Chondrocyte (in vitro differentiated cells): ENCODE measurements at places on chromosomes 2 and 18.

GRCh38 chr2:143530758-143531157 is 401.5 kb downstream of the ARHGAP15 start:
- no peak for DNase-seq

- DNase-seq: no peak
Measured at GRCh38 chr2:2867397-2867979, 510.1 kb downstream of the EIPR1 start.

GRCh38 chr2:144663207-144663606 is 143.3 kb upstream of the ZEB2 start:
- no peak for DNase-seq

GRCh38 chr2:40302751-40303325 is 149.1 kb downstream of the SLC8A1 start:
- no peak for DNase-seq

DNA sequence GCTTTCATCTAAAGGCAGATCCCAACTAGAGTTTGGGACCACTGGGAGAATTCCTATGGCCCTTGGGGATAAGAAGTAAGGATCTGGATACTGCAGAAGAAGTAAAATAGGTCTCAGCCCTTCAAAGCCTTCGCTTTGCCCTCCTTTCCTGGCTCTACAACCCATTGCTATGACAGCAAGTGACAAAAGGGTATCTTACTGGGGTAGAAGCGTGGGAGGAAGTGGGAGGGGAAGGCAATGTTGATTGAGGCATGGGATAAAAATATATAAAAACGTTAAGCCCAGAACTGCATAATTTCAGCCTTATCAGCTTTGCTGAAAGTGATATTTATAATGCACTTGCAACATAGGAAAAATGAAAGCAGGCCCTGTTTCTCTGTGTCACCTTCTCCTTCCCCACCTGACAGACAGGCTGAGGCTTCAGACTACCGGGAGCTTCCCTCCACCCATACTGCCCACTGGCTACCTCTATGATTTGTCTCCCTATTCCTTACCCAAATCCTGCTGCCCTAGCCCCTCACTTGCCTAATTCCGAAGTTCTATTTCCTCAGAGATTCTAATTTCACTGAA is 14.9 kb upstream of the SOS1 start:
- no peak for DNase-seq

- DNase-seq: no peak
Measured at GRCh38 chr2:67048314-67048713, 348.8 kb upstream of the ETAA1 start.

DNA sequence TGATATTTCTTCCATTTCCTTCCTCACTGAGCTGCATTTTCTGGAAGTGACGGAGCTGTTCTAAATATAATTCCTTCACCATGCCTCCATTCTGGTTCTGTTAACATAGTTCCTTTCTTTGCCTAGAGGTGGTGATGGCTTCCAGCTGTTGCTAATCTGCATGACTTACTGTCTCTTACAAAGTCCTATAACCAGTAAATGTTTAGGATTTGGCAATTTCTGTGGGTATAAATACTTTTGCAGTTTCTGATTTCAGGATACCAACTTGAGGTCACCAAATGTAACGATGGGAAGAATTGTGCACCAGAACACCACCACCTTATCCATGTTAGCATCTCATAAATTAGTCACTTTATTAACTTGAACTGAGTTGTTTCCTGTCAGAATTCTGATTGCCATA is 101.7 kb upstream of the FN1 start:
- no peak for DNase-seq

- no peak for DNase-seq
Measured at GRCh38 chr2:134206031-134206430, 47.8 kb upstream of the MGAT5 start.

DNA sequence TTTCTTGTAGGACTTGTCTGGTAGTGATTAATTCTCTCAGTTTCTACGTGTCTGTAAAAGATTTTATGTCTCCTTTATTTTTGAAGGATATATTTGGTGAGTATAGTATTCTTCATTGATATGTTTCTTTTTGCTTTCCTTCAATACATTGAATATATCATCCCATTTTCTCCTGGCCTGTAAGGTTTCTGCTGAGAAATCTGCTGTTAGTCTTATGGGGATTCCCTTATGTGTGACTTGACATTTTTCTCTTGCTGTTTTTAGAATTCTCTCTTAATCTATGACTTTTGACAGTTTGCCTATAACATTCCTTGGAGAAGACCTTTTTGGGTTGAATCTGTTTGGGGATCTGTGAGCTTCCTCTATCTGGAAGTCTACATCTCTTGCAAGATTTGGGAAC is 281.0 kb upstream of the MEIS1 start:
- no peak for DNase-seq

DNA sequence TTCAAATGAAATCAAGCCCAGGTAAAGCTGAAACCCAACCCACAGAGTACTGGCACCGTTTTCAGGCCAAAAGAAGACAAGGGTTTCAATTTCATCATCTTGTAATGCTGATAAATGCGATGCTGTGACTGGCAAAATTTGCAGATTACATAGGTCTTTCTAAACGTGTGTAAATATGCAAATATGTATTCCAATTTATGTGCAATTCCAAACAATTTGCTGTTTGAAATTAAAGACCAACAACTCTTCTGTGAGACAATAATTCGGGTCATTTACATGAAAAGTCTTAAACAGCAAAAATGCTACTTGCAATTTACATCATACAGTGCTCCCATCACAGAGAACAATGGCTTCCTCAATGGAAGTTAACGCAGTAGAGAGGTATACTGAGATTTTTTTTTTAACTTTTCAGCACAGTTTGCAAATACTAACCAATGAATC is 2.8 kb upstream of the ZNF532 start:
- no peak for DNase-seq

DNA sequence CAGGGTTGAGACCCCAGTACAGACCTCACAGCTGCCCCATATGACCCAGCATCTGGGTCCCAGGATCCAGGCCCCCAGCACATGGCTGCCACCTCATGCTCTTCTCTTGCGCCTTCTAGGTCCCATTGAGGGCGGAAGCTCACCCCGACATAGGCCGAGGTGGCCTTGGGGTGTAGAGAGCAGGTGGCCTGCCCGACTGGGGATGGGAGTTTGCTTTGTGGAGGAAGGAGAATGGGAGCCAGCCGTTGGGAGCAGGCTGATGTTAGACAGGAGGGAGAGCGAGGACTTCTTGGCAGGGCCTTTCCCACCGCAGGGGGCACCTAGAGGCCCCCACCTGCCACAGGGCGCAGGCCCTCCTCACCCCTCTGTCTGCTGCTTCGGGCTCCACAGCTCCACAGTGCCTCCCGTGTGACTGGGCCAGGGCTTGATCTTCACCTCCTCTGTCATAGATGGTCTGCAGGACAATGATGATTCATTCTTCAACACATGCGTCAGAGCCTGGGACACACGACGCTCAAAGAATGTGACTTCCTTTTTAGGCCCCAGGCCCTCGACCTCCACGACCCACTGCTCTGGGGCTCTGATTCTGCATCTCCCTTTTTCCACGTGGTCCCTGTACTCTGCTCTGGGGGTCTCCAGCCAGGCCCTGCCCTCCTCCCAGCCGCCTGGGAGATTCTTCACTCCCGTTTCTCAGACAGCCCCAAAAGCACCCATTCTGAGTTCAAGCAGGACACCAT is 86.6 kb upstream of the ODC1 start:
- DNase-seq: peak; percentile 64

GRCh38 chr2:100802066-100802465 is 17.9 kb upstream of the NPAS2 start:
- no peak for DNase-seq

DNA sequence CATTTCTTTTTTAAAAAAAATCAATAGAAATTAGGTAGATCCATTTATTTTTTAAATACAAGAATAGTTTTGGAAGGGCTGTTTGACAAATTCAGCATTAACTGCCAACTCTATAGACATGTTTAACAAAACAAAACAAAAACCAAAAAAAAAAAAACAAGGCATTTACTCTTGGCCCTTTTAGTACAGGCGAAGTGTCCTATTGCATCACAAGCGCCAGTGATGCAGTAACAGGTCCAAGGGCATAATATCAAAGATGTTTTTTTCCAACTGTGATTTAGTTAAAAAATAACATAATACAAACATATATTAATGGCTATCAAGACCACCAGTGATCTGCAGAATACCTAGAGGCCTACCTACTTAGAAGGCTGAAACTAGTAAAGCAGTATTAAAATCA is 55.3 kb downstream of the XDH start:
- DNase-seq: no peak

GRCh38 chr2:217231212-217231611 is 371.3 kb upstream of the TNP1 start:
- DNase-seq: no peak

DNA sequence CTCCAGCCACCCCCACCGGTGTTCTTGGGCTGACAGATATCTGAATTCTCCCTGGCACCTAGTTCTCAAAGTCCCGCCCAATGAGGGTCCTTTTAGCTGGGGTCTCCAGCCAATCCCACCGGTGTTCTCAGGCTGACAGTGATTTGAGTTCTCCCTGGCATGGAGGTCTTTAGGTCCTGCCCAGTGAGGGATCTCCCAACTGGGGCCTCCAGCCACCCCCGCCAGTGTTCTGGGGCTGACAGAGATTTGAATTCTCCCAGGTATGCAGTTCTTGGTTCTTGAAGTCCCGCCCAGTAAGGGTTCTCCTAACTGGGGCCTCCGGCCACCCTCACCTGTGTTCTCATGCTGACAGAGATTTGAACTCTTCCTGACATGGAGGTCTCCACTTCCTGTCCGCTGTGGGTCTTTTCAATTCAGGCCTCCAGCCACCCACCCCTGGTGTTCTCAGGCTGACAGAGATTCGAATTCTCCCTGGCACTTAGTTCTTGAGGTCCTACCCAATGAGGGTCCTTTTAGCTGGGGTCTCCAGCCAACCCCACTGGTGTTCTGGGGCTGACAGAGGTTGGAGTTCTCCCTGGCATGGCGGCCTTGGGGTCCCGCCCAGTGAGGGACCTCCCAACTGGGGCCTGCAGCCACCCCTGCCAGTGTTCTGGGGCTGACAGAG is 154.6 kb downstream of the ANKRD36 start:
- peak; percentile 87 for DNase-seq

- DNase-seq: no peak
Measured at GRCh38 chr18:1585881-1586488, 681.3 kb downstream of the ADCYAP1 start.

- no peak for DNase-seq
Measured at GRCh38 chr2:182717416-182717815, 1.4 kb downstream of the DNAJC10 start.

GRCh38 chr18:23274638-23275482 is 139.6 kb downstream of the CABLES1 start:
- no peak for DNase-seq

DNA sequence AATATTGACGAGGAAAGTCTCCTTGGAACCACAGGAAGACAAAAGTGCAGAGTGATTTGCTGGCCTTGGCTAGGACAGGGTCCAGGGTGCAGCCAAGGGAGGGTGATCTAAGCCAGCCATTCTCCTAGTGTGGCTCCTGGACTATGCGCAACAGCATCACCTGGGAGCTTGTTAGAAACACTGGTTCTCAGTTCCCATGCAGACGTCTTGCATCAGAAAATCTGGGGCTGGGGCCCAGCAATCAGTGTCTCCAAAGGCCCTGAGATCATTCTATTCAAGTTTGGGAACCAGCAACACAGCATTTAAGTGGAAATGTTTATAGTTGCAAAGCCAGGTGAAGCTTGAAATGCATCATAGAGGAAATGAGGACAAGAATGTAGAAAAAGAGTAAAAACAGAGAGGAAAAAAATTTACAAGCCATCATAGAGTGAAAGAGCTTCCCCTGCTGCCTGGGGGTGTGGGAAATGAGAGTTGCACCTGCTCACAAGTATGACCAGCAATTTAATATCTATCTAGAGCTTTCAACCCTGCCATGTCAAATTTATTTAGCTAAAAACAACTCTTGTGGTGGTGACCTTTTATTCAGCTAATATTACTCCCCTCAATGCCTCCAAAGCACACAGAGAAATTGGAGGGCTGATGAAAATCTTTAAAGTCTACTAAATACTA is 54.4 kb upstream of the SEC11C start:
- DNase-seq: no peak

DNA sequence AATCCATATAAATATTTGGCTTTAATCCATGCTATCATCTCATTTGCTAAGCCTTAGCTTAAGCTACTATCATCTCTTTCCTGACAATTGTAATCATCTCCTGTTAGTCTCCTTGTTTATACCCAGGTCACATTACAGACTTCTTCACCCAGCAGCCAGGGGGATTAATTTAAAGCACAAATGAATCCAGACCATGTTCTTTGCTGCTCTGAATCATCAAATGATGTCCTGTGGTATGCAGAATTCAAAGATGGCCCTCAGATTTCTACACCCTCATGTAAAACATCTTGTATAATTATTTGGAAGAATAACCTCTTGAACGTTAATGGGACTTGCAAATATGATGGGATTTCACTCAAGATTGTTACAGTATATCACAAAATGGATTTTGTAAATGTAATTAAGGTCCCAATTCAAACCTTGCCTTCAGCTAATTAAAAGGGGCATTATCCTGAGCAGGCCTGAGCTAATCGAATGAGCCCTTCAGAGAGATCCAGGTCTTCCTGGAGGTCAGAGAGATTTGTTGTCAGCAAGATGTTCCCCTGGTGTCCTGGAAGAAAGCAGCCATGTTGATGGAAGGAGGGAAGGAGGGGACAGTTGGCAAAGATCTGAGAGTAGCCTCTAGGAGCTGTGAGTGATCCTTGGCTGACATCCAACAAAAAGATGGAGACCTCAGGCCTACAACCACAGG is 241.1 kb upstream of the MMADHC start:
- no peak for DNase-seq

- DNase-seq: no peak
Measured at GRCh38 chr2:135773319-135773718, 31.7 kb downstream of the UBXN4 start.

DNA sequence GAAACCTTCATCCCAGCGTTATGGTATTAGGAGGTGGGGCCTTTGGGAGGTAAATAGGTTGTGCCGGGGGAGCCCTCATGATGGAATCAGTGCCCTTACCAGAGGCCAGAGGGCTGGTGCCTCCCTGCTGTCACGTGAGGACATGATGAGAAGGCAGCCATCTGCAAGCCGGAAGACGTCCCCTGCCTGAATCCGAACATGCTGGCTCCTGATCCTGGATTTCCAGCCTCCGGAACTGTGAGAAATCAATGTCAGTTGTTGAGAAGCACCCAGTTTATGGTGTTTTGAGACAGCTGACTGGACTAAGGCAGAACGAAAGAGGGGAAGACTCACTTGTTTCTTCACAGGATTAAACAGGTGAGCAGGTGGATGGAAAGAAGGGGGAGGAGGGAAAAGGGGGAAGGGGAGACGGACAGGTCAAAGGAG is 13.0 kb upstream of the KLF11 start:
- DNase-seq: no peak

- DNase-seq: no peak
Measured at GRCh38 chr2:54936766-54937165, 113.5 kb downstream of the RTN4 start.

DNA sequence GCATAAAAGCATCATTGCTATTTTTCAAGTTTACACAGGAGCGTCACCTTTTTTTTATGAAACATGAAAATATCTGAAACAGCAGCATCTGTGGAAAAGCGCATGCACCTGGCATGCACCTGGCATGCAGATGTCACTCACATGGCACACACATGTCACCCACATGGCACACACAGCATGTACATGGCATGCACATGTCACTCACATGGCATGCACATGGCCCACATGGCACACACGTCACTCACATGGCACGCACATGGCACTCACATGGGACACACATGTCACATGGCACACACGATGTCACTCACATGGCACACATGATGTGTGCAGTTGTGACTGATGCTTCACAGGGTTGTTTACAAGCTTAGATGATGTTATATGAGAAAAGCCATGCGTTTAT is 188.0 kb downstream of the ZNF407 start:
- DNase-seq: no peak
